Stimulated activated CD4-positive, alpha-beta T cell treated with anti-CD3 and anti-CD28 coated beads, Interleukin-2, amount 100 ng/mL, for 48 hours (primary cell): ENCODE measurements at places on chromosomes 7 and 10.

- DNase-seq: no peak
These were observed 333 bp upstream of the PLCE1 start for GRCh38 chr10:93993414-93993781.

GRCh38 chr10:124152139-124153022 lies 59.0 kb upstream of the CHST15 start:
- DNase-seq: no peak

DNA sequence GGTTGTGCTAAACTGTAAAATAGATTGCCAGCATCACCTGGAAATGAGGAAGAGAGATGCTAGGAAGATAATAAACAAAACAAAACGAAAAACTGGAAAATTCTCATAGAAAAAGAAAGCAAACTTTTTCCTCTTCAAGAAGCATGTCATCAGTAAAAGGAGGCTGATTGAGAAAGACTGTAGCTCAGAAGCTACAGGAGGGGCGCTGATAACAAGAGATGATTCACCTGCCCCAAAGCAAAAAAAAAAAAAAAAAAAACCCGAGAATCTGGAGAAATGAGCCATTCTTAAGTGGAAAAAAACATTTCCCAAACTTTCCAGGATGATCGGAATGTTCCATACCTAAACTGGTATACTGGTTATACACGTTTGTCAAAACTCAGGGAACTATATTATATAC lies 130.5 kb upstream of the C1QL3 start:
- DNase-seq: no peak

DNA sequence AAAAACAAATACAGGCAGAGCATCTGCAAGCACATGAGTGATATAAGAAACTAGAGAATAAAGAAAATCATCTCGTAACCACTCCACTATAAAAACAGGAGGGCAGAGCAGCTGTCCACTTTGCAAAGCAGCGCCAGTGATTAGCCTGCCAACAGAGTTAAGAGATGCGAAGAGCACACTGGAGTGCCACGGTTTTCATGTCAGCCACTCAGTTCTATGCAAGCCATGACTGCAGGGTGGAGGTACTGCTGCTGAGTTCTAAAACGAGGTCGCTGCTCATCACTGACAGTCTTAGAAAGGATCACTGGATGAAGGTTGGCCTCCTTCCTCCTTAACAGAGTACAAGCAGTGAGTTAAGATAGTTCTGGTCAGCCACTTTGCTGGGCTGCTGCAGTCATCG lies 58.5 kb downstream of the FGFR2 start:
- DNase-seq: no peak

DNA sequence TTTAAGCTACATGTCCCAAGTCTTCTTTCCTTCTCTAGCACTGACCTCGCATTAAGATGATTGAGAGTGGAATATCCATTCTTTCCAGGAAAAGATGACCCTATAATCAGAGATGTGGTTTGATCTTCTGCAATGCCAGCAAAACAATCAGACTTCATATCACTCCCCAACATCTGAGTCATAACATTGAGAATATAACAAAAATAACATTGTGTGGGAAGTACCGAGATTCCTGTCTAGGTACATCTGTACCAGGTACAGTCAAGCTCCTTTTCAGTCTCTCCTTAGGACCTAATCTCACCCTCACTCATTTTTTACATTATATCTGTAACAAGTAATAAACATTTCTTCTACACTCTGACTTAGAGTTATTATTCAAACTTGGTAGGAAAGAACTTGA lies 201.6 kb downstream of the LRRTM3 start:
- no peak for DNase-seq
